ENCODE measurements at places on chromosomes 3 and 15. TPM values are rescaled to one million over a fixed set of nuclear protein-coding genes. Genes with fewer than 3 reads are reported as not detected.

The RTP1 gene
- total RNA-seq = not detected

- no peak overlapping the region for H3K27ac ChIP-seq
- H3K36me3 ChIP-seq = no peaks in the 10 kb centered on the region
- DNase-seq = no peak
- no peaks in the 10 kb centered on the region for H3K4me1 ChIP-seq
- no peak overlapping the region for H3K4me3 ChIP-seq
These were observed 880.1 kb downstream of the PDCD6IP start for GRCh38 chr3:34678575-34678974.

The PPP2R3A gene
- 0.44 TPM for total RNA-seq

DNA sequence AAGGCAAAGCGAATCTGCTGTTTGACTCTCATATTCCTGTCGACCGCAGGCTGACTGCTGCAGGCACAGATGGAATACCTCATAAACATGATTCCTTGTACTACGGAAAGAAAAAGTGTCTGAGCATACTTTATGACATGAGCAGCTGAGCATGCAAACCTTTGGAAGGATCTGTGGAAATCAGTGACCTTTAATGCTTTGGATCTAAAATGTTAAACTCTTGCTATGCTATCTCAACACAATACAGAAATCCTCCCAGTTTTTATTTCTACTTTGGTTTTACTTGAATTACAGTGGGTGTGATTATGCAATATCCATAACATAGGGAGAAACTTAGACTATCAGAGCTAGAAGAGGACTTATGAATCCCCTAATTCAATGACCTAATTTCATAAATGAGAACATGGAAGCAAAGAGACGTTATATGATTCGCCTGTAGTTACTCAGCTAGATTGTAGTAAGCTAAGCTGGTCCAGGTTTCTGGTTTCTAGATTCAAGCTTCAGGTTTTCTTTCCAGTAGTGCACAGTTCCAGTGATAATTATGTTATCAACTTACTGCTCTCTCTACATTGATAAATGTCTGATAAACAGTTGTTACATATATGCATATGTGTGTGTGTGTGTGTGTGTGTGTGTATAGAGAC, 127.6 kb upstream of the GBE1 start:
- H3K27ac ChIP-seq = no peak overlapping the region
- no peaks in the 10 kb centered on the region for H3K36me3 ChIP-seq
- no peaks in the 10 kb centered on the region for H3K27me3 ChIP-seq
- no peak overlapping the region for H3K4me3 ChIP-seq

DNA sequence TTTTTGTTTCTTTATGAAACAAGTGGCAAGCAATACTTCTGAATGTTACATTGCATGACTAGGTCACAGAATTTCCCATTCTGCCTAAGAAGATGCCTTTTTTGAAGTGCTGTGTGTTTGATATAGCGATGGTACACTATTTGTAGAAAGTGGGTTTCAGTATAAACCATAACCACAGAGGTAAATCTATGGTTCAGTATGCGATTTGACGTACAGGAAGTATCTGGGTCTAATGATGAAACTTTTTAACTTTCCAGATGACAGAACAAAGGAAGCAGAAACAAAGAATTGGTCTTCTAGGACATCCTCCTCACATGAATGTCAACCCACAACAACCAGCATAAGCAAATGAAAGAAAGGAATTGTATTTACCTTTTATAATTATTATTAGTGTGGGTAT, 133.4 kb upstream of the BHLHE40 start:
- DNase-seq = no peak
- peak overlapping the region; percentile 98 for H3K27ac ChIP-seq

The ITIH1 gene
- total RNA-seq = not detected

GRCh38 chr3:66593978-66594377, 93.2 kb upstream of the LRIG1 start:
- DNase-seq = no peak
- no peaks in the 10 kb centered on the region for H3K4me1 ChIP-seq
- no peak overlapping the region for H3K27ac ChIP-seq
- H3K4me3 ChIP-seq = no peak overlapping the region
- H3K36me3 ChIP-seq = no peaks in the 10 kb centered on the region

DNA sequence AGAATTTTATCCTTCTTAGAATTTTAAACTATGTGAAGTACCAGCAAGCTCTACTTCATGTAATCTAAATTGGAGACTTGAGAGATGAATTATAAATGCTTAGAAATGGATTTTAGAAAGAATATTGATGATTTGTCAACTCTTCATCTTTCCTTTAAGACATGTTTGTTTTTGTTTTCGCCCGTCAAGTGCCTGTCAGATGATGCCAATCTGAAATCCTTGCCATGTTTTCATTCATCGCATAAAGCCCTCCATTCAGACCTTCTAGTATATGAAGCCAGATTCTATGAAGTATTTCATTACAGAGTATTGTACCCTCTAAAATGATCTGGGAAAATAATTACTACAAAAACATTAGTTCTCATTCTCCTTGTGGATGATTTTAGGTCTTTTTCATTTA, 223.2 kb upstream of the SOX2 start:
- H3K4me3 ChIP-seq = no peak overlapping the region
- DNase-seq = no peak
- H3K36me3 ChIP-seq = no peaks in the 10 kb centered on the region

DNA sequence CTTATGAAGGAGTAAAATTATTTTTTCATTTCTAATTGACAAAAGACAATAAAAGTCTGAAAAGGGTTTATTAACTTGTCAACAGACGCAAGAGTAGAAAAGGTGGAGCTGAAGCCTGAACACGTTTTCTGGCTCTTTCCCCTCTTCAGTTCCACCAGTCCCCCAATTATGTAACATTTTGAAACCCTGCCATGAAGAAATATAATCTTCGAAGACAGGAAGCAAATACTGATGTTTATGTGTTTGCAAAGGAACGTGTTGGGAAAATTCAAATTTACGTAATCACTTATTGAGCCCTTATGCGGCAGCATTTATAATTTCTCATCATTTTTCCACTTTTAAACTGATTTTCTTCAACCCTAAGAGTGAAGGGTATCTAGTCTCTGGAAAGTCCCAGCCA, 767 bp downstream of the AP3S2 start:
- H3K36me3 ChIP-seq = peaks cover 5% of the 10 kb centered on the region
- H3K4me3 ChIP-seq = peak overlapping the region; percentile 91
- DNase-seq = no peak
- H3K27me3 ChIP-seq = no peaks in the 10 kb centered on the region
- H3K4me1 ChIP-seq = peaks cover 24% of the 10 kb centered on the region
- H3K27ac ChIP-seq = peak overlapping the region; percentile 95

- no peaks in the 10 kb centered on the region for H3K27me3 ChIP-seq
- no peaks in the 10 kb centered on the region for H3K36me3 ChIP-seq
- H3K27ac ChIP-seq = no peak overlapping the region
- DNase-seq = no peak
- peaks cover 3% of the 10 kb centered on the region for H3K4me1 ChIP-seq
- H3K4me3 ChIP-seq = no peak overlapping the region
These were observed 43.6 kb upstream of the KLF13 start for GRCh38 chr15:31283043-31283442.

DNA sequence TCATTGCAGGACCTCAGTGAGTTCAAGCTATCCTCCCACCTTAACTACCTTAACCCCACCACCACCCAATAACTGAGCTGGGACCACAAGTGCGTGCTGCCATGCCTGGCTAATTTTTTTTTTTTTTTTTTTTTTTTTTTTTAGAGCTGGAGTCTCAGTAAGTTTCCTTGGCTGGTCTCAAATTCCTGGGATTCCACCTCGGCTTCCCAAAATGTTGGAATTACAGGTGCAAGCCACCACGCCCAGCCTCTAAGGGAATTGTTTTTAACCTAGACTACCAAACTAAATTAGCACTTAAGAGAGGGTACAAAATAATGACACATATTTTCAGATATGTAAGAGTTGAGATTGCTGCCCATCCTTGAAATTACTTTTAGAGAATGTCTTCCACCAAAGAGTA, 4.3 kb upstream of the TNIK start:
- no peaks in the 10 kb centered on the region for H3K36me3 ChIP-seq
- no peak overlapping the region for H3K4me3 ChIP-seq
- no peaks in the 10 kb centered on the region for H3K27me3 ChIP-seq
- DNase-seq = no peak
- H3K27ac ChIP-seq = no peak overlapping the region

The CD200 gene
- total RNA-seq = 33.6 TPM

DNA sequence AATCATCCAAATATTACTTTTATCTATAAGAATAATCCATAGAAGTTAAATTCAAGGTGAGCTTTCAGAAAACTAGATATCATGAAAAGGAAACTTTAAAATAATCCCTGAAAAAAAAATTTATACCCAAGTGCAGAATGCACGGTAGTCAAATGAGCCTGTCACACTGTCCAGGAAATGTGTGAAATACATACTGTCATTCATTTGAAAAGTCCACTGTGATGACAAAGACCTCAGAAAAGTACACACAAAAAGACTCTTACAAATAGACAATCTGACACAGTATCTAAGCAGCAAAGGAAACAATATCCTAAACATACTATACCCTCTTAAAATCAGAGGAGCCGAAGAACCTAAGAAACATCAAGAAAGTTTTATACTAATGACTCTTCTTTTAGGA, 29.7 kb downstream of the SUCLG2 start:
- H3K4me1 ChIP-seq = peaks cover 39% of the 10 kb centered on the region
- peaks cover 77% of the 10 kb centered on the region for H3K36me3 ChIP-seq
- no peaks in the 10 kb centered on the region for H3K27me3 ChIP-seq
- H3K4me3 ChIP-seq = no peak overlapping the region

DNA sequence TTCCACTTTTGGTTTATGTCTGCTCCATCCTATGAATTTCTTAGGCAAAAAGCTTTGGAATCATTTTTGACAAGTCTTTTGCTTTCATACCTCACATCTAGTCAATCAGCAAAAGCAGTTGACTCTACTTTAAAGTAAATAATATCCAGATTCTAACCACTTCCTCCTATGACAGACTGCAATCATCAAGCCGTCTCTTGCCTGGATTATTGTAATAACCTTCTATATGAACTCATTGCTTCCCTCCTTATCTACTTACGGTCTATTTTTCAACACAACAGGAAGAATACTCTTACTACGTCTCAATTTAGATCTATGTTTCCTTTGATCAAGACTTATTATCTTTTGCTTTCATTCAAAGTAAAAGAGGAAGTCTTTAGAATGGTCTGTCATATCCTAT, 20.7 kb downstream of the CLDN1 start:
- no peak for DNase-seq
- peak overlapping the region; percentile 42 for H3K4me3 ChIP-seq
- H3K36me3 ChIP-seq = peaks cover 1% of the 10 kb centered on the region

DNA sequence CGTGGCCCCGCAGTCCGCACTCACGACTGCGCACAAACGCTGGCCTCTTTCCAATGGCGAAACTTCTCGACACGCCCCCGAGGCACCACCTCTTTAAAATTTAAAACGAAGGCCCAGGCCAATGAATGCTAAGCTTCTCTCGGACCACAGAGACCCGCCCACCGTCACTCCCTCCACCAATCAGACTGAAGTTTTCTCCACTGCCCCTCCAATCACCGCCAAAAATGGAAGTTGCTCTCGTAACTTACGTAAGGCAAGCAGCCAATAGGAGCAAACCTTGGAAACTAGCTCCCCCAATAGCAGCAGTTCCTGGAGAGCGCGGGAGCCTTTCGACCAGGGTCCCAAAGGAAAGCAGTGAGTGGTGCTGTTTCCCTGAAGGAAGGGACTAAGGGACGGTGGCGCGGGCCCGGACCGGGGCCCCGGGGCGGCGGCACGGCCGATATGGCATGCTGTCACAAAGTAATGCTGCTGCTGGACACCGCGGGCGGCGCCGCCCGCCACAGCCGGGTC, at the start of gene TICRR:
Gene TICRR, plus strand, starts transcription at position 324 of the 510 bp plus-strand sequence. Its CDS starts 118 bp downstream, at position 442.
- peak within 1 kb of the TSS; percentile 85 for H3K27ac ChIP-seq
- H3K36me3 ChIP-seq = peaks cover 39% of the 10 kb centered on the region
- DNase-seq = peak; percentile 92
- H3K4me3 ChIP-seq = peak within 1 kb of the TSS; percentile 87

The TM4SF1 gene
- not detected for total RNA-seq

The CKMT1B gene
- total RNA-seq = 0.92 TPM

The SOX14 gene
- not detected for total RNA-seq

The CILP gene
- total RNA-seq = not detected

The MOBP gene
- not detected for total RNA-seq

The CCDC191 gene
- 0.99 TPM for total RNA-seq

GRCh38 chr15:28260722-28261121, 61.3 kb downstream of the HERC2 start:
- H3K27me3 ChIP-seq = no peaks in the 10 kb centered on the region
- peaks cover 19% of the 10 kb centered on the region for H3K36me3 ChIP-seq
- no peak for DNase-seq
- no peak overlapping the region for H3K4me3 ChIP-seq
- H3K4me1 ChIP-seq = peaks cover 13% of the 10 kb centered on the region
- no peak overlapping the region for H3K27ac ChIP-seq

DNA sequence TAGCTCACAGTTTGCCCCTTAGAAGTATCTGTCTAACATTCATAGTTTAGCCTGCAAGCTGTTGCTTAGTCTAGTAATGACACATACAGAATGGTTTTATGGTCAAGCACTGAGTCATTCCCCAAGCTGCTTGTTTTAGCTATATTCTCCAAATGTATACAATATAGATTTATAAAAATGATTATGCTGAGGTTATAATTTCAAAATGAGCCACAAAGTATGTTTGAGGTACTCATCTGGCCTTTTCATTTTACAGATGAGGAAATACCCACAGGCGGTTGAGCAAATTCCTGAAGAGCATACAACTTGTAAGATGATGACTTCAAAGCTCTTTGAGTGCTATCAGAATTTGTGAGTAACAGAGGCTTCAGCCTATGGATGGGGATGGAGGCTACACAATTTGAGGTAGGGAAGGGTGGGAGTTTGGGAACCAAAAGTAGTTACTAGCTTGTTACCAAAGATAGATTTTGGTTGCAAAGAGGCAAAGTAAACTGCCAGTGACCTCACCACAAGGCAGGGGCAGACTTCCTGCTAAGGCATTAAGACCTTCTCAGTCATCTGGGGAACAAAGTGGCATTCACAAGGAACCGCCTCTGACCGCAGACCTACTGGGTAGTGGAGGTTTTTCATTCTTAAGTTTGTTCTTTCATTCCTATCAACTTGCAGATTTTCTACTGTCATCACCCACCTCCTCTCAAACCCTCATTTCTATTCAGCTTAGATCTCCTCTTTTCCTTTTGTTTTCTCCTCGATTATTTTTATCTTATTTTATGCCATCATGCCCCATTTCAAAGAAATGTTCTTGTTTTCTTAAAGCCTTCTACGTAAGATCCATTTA, 257.2 kb upstream of the NECTIN3 start:
- H3K27ac ChIP-seq = peak overlapping the region; percentile 3
- no peaks in the 10 kb centered on the region for H3K36me3 ChIP-seq
- H3K27me3 ChIP-seq = peaks cover 18% of the 10 kb centered on the region
- peaks cover 11% of the 10 kb centered on the region for H3K4me1 ChIP-seq
- no peak overlapping the region for H3K4me3 ChIP-seq

DNA sequence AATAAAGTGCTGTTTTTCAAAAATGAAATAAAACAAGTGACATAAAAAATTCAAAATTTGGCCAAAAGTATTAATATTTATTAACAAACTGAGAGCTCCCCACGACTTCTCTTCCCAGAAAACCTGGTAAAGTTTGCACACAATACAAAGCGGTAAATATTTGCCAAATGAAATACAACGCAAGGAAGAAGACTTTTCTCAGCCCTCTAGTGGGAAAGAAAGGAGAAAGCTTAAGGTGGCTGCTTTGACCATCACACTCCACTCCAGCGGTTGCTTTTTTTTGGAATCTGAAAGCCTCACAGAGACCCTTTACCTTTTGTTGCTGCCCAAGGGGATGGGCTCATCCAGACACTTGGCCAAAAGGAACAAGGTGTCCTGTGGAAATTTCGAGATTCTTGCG, 1.1 kb upstream of the GK5 start:
- no peaks in the 10 kb centered on the region for H3K27me3 ChIP-seq
- peaks cover 18% of the 10 kb centered on the region for H3K4me1 ChIP-seq
- H3K27ac ChIP-seq = no peak overlapping the region
- no peaks in the 10 kb centered on the region for H3K36me3 ChIP-seq
- peak overlapping the region; percentile 59 for H3K4me3 ChIP-seq
- DNase-seq = no peak
